Non-pigmented ciliary epithelial cell (primary cell): ENCODE measurements at places on chromosomes 12 and 14.

- no peak for DNase-seq
Measured at GRCh38 chr14:26959972-26960660, 362.3 kb upstream of the NOVA1 start.

GRCh38 chr12:12915656-12916055 lies 24.3 kb downstream of the GPRC5A start:
- DNase-seq = no peak

GRCh38 chr12:113788020-113788856 lies 177.9 kb downstream of the RBM19 start:
- DNase-seq = no peak

GRCh38 chr14:25630447-25630846 lies 580.5 kb upstream of the STXBP6 start:
- no peak for DNase-seq

DNA sequence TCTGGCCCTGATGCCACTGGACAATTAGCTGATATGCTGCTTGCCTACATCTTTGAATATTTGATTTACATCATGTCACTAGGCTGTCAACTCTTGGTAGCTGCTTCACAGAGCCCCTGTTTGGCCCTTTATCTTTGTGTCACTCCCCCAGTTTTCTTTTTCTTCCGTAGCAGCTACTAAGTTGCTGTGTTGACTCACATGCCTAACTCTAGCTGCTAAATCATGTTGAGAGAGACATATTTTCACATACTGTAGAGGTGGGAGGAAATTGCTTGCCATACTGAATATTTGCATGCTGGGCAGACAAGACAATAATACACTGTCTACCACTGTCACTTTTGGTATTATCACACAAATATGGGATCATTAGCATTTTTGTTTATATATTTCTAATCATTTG lies 147.1 kb upstream of the NOVA1 start:
- no peak for DNase-seq

GRCh38 chr14:79660053-79660939 lies 551.0 kb downstream of the DIO2 start:
- no peak for DNase-seq

GRCh38 chr14:29242755-29243754 lies 476.5 kb downstream of the FOXG1 start:
- no peak for DNase-seq

GRCh38 chr12:49920915-49921286 lies 17.2 kb upstream of the FAIM2 start:
- DNase-seq = no peak

DNA sequence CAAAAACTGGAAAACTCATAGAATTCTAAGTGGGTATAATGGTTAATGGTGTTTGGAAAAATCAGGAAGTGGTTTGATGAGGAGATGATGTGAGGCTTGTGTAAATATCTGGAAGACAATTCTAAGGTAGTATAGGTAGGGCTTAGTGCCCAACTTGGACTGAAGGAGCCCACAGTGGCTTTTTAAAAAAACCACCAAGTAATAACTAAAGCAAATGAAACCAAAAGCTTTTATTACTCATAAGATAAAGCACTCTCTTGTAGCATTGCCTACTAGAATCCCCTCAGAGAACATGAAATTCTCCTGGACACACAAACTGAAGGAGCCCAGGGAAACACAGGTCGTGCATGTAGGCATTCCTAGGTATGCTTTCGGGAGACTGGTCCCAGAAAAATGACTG lies 324.5 kb downstream of the NELL2 start:
- DNase-seq = no peak

DNA sequence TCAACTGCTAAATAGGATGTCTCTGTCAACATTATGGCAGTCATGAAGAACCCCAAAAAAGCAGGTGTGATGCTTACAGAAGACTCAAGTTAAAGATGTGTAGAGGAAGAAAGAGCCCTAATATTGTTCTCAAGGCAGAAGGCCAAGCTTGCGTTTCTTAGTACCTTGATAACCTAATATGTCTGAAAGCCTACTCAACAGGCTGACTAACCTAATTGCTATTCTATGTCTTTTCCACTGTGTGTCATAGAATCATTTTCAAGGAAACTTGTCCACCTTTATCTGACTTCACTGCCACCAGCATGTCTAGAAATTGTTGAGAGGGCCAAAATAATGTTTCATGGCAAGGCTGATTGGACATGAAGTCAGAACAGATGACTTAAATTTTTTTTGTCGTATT lies 373.2 kb downstream of the BTG1 start:
- no peak for DNase-seq

GRCh38 chr14:63204407-63205043 lies at the start of gene RHOJ:
Gene RHOJ, plus strand, starts transcription at chr14:63204443. Its CDS starts 427 bp downstream, at chr14:63204870.
- DNase-seq = no peak

GRCh38 chr14:36001936-36002335 lies 174.6 kb downstream of the PTCSC3 start:
- DNase-seq = no peak

- no peak for DNase-seq
Measured at GRCh38 chr12:78746001-78746400, 118.6 kb upstream of the SYT1 start.

DNA sequence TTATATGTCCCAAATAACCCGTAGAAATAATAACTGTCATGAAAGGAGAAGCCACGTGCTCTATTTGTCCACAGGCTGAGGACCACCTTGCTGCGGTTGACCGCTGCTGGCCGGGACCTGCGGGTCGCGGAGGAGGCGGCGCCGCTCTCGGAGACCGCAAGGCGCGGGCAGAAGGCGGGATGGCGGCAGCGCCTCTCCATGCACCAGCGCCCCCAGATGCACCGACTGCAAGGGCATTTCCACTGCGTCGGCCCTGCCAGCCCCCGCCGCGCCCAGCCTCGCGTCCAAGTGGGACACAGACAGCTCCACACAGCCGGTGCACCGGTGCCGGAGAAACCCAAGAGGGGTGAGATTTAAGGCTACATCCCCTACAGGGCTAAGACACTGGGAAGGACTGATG lies 21.0 kb downstream of the RPGRIP1 start:
- no peak for DNase-seq

DNA sequence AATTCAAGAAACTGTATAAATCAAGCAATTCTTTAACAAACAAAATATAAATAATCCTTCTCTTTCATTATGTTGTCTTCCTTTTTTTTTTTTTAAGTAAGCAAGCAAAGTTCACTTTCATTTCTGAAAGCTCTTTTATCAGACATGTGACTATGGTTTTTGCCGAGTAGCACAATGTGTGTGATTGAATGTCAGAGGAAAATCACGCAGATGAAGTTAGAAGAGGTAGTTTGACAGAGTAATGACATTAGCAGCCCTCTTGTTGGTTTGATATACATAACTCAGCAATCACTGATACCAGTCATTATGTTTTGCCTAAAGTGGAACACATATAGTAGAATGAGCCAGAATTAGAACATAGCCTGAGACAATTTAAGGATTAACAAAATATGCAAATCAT lies 19.0 kb downstream of the ALX1 start:
- no peak for DNase-seq

DNA sequence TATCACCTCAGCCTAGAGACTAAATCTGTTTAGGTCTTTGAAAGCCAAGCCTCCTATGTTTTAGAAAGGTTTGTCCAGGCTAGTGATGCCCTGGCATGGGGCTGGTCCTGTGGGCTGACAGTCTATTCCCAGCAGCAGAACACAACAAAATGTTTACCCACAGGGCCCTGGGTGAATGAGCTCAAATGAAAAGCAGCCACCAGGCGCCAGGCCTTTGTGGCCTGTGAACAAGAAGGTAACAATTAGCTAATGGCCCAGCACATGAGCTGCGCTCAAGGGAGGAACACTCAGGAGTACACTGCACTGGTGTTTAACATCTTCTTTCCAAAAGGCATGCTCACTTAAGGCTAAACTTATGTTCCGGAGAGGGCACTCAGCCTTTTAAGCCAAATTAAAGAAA lies 202.2 kb downstream of the MON2 start:
- no peak for DNase-seq

DNA sequence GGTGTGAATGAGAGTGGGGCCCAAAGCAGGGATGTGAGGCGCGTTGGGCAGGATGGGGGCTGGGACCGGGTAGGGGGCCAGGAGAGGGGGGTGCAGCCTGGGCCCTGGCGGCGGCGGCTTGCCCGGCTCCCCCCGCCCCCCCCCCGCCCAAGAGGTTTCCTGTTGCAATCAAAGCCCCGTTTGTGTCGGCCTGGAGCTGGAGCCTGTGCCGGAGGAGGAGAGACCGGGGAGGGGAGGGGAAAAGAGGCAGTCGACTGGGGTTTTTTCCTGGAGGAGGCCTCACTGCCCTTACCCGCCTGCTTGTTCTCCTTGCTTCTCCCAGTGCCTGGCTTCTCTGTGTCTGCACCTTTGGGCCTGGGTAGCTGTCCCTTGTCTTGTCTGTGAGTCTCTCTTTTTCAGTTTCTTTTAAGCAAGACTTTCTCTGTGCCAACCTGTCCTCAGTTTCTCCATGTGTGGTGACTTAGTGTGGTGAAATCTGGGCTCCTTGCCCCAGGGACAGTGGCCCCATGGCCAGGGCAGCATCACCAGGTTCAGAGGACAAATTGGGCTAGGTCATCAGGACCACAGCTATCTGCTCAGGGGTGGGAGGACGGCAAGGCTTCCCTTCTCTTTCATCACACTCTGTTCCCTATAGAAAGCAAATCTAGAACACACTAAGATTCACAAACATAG lies 8.5 kb downstream of the RARG start:
- no peak for DNase-seq

DNA sequence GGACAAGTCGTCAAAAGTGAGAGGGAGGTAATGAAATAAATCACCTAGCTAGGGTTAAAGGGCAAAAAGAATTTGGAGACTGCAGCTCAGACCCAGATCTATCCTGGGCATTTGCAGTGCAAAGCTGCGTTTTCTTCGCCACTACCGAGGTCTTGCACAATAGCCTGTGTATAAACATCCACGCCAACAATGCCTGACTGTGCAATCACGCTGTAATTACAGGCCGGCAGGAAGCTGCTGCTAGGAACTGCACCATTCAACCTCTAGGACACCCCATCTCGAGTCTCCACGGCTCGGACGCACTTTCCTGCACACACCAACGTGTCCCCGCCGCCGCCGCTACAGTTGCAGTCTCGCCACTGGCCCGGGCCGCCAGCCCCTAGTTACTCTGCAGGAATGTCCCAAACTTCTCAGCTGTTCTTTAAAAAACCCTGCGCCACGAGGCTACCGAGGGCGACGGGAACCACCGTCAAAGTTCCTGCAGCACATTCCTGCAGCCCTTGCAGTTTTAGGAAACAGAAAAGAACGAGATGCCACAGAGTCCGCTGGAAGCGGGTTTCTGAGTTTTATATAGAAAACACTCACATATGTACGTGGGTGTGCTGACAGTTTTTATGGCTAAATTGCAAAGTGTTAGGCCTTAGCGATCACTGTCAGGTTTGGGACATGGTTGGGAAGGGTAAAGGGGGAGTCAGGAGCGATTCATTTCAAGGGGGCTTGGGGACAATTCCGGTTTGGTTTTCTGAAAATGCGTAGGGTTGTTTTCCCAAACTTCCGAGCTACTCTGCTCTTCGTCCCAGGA lies 65.6 kb upstream of the PTGR2 start:
- DNase-seq = no peak

DNA sequence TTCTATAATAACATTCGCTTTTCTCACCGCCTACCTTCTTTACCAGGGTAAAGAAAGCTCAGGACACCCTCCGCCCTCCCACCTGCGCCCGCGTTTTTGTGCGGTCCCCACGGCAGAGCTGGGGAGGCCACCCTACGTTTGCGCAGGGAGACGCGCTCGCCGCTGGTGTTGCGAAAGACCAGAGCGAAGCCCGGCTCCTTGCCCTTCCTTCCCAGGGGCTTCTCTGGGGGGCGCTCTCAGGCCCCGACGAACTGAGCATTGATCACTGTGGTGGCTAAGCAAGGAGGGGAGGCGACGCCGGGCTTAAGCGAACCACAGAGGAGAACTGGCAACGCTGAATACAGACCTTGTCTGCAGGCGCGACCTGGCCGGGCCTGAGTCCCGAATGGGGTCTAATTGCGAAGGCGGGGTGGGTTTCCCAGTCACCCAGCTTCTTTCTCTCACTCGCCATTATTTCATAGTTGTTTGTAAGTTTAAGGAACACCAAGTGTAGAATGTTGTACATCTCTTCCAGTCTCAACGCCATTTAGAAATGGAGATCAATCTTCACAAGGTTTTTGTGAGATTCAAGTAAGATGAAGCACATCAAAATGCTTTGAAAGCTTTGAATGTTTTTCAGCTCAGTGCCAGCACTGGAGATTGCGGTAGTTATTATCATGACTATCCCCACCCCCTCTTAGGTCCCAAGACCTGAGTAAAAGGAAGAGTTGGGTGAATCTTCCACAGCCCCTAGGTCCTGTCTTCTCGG lies 1.7 kb upstream of the NKX2-1 start:
- DNase-seq = no peak

- DNase-seq = no peak
Measured at GRCh38 chr12:104605685-104606084, 148.9 kb downstream of the CHST11 start.

DNA sequence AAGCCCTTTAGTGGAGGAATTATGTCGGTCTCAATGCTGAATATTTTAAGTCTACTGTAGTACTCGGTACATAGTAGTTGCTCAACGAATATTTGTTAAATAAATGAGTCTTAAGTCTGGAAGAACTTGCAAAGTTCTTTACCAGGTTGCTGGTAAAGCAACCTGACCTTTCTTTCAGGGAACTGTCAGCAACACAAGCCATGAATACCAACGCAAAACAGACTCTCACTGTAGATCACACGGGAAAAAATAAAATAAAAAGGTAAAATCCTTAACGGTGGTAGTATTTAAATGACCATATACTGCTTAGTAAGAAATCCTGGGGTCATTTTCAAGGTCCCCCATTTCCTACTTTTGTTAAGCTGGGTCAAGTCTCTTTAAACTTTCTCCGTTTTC lies 447 bp upstream of the NUBPL start:
- no peak for DNase-seq

GRCh38 chr12:76275511-76276093 lies 72.6 kb downstream of the BBS10 start:
- DNase-seq = no peak

- no peak for DNase-seq
Measured at GRCh38 chr12:132118876-132119275, 25.2 kb downstream of the DDX51 start.

DNA sequence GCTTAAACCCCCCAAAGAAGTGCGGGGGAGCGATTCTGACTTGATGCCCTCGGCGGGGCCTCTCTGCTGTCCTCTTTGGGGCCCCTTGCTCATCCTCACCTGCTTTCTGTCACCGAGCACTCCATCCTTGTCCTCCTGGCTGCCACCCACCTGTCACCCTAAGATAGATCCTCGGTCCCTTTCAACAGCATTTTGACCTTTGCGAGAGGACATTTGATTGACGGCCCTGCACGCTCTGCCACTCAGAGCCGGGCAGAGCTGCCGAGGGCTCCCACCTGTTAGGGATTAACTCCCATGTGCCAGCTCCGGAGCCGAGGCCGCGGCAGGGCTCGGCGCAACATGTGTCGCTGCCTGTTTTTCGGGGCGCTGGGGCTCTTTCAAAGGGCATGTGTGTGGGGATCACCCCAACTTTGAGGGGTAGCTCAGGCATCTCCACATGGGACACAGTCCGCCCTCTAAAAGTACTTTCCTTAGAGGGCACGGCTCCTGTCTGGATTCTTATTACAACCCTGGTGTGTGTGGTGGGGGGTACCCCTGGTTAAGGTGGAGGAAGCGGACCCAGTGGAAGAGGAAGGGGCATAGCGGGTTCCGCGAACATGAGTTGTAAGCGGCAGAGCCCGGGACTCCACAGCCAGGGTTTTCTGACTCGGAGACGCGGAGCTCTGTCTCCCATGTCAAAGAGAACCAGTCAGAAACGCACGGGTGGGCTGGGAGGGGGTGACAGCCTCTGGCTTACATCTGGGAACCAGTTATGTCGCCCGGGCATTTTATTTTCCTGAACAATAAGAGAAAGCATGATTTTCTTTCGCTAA lies 811 bp upstream of the MEG3 start:
- no peak for DNase-seq
